ENCODE measurements at places on chromosomes 4 and X. TPM values are rescaled to one million over a fixed set of nuclear protein-coding genes. Genes with fewer than 3 reads are reported as not detected.

BMP15 gene
- not detected for total RNA-seq

ERVMER34-1 gene
- not detected for total RNA-seq

HSFX4 gene
- total RNA-seq: not detected

ANK2 gene
- total RNA-seq: 21.2 TPM

KLHL34 gene
- total RNA-seq: not detected

AMMECR1 gene
- total RNA-seq: 8.3 TPM

CSAG1 gene
- total RNA-seq: not detected

SPATA4 gene
- total RNA-seq: 0.19 TPM

GLOD5 gene
- total RNA-seq: not detected

TMPRSS11D gene
- not detected for total RNA-seq

TBC1D8B gene
- not detected for total RNA-seq

HAND2 gene
- total RNA-seq: 0.50 TPM

ATP2B3 gene
- not detected for total RNA-seq

MAGEA8 gene
- not detected for total RNA-seq

GLRA2 gene
- total RNA-seq: not detected

ANOS1 gene
- total RNA-seq: 1.2 TPM

APBB2 gene
- 56.8 TPM for total RNA-seq
